ENCODE measurements at places on chromosomes 12 and 14.

DNA sequence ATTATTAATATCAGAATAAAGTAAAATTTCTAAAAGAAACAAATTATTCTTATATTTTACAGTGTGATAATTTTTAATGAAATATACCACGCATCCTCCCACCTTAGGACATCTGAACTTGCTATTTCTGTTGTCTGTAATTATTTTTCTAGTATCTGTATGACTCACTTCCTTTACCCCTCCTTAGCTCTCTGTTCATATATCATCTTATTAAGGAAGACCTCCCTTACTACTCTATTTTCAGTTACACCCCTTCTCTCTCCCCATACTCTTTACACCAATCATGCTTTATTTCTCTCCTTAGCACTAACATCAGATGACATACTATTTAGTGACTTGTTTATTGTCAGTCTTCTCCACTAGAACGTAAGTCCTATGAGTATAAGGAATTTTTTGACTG, 34.2 kb upstream of the C12orf50 start:
- DNase-seq: no peak

GRCh38 chr14:91793704-91794103, 61.8 kb upstream of the CATSPERB start:
- no peak for DNase-seq

GRCh38 chr12:75713434-75713833, 202.0 kb upstream of the KRR1 start:
- DNase-seq: no peak

GRCh38 chr12:105945880-105946279, 192.9 kb downstream of the NUAK1 start:
- DNase-seq: no peak

DNA sequence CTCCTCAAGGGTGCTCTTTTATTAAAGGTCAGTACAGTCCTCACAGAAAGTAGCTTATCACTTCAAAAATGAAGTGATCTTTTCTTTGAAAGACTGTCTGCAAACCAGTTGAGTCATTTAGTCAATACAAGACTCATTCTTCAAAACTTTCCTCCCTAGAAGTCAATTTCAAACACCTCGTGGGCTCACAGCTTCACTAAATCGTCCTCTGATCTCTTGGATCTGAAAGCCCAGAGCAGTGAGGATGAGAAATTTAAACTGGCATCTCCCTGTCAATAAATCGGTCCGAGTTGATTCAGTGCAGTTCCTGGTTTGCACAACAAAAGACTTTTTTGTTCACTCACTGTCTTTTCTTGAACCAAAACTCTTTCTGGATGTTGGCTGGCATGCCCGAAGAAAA, 44.5 kb downstream of the NUAK1 start:
- no peak for DNase-seq

DNA sequence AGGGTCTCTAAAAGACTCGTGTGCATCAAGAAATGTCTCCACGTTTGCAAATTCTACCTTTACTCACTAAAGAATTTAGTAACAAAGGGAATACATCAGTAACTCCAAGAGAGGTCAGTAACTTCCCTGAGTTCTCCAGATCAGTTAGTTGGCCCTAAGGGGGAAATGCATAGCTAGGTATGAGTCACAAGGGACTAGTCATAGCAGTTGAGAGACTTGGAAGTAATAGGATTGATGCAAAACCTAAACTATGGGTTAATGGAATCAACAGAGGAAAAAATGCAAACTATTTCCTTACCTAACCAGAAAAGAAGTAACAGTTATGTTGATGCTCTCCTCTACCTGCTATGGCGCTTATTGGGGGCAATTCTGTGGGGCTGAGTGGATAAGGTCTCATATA, 148.8 kb upstream of the GARIN6 start:
- no peak for DNase-seq

- DNase-seq: no peak
Observed at GRCh38 chr12:32440120-32440865, 40.9 kb downstream of the FGD4 start.

DNA sequence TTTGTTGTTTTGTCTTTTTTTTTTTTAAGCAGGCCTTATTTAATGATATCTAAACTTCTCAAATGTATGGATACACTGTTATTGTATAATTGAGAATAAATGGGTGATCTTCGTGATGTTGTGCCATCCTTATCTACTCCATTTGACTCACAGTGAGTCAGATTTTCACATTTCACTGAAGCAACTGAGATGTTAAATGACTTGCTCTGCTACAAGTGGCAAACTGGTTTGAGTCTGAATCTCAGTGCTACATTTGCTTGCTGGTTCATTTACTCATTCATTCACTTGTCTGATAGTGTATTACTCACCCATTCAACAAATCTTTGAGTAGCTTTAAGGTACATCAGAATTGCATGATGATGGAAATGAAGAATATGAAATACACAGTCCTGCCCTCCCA, 2.6 kb downstream of the KIAA0586 start:
- DNase-seq: no peak

- DNase-seq: no peak
Observed at GRCh38 chr14:94827711-94828447, 58.0 kb upstream of the GSC start.

GRCh38 chr14:106058342-106058741, 532.0 kb downstream of the TMEM121 start:
- no peak for DNase-seq

- no peak for DNase-seq
Observed at GRCh38 chr14:104134061-104134965, 4.1 kb upstream of the KIF26A start.

DNA sequence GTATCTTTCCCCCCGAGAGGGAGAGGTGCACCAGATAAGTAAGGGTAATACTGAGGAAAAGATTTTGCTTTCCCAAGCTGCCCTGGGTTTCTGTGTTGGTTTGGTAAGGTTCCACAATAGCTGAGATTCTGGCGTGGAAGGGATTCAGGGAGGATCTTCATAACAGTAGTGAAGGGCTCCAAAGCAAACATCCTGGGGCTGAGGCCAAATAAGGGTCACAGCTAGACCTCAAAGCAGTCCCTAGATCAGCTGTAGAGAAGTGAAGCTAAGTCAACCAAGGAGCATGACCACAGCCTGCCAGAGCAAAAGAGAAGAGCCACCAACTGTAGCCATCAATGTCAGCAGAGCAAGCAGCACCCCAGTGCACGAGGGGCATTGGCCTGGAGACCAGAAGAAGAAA, 73.2 kb upstream of the SLC35F4 start:
- no peak for DNase-seq

DNA sequence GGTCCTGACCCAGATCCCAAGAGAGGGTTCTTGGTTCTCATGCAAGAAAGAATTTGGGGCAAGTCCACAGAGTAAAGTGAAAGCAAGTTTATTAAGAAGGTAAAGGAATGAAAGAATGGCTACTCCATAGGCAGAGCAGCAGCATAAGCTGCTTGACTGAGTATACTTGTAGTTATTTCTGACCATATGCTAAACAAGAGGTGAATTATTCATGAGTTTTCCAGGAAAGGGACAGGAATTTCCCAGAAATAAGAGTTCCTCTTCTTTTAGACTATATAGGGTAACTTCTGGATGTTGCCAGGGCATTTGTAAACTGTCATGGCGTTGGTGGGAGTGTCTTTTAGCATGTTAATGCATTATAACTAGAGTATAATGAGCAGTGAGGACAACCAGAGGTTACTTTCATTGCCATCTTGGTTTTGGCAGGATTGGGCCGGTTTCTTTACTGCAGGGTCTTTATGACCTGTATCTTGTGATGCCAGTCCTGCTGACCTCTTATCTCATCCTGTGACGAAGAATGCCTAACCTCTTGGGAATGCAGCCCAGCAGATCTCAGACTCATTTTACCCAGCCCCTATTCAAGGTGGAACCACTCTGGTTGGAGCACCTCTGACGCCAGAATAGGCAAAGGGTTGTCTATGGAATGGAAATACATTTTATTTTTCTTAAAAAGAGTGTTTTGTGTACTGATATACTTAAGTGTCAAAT, 113.8 kb downstream of the OTOGL start:
- no peak for DNase-seq

GRCh38 chr14:37263656-37264236, 66.0 kb downstream of the MIPOL1 start:
- no peak for DNase-seq

- no peak for DNase-seq
Observed at GRCh38 chr12:105316931-105317852, 13.3 kb upstream of the C12orf75 start.
